Muscle of leg (tissue), 16 donors: ENCODE measurements at places on chromosomes 3 and 15. TPM values are rescaled to one million over a fixed set of nuclear protein-coding genes. Genes with fewer than 3 reads are reported as not detected.

DNA sequence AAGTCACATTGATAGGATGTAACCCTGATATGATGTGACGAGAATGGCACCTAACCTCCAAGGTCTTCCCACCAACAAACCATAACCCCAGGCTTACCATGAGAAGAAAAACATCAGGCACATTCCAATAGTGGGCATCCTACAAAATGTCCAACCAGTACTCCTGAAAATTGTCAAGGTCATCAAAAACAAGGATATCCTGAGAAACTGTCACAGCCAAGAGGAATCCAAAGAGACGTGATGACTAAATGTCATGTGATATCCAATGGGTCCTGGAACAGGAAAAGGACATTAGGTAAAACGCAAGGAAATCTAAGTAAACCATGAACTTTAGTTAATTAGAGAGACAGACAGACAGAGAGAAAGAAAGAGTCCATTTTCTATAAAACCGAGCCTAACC is 2.3 kb upstream of the CYP1A2 start:
- no peak for DNase-seq

Gene LRTM1
- 103 TPM for polyA plus RNA-seq

Gene TNFSF10
- polyA plus RNA-seq = 7.2 TPM

Gene CCR8
- polyA plus RNA-seq = not detected

- peak; percentile 54 for DNase-seq
Measured at GRCh38 chr15:85625856-85626255, 168.9 kb downstream of the KLHL25 start.

DNA sequence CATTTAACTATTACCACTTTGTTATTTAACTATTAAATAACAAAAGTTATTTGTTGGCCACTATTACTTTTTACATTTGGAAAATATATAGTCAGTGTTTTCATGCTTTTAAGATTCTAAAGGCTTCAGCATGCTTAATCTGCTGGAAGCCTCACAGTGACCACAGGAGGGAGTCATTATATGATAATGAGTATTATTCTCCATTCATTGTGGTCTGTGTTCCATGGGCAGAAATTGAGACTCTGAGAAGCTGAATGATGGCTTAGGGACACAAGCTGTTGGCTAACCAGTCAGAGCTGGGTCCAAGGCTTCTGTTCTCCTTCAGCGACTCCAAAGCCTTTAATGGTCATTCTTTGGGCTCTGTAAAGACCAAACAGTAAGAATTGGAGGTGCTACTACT is 64.7 kb downstream of the BFSP2 start:
- DNase-seq = peak; percentile 77

Gene HCN4
- polyA plus RNA-seq = not detected

DNA sequence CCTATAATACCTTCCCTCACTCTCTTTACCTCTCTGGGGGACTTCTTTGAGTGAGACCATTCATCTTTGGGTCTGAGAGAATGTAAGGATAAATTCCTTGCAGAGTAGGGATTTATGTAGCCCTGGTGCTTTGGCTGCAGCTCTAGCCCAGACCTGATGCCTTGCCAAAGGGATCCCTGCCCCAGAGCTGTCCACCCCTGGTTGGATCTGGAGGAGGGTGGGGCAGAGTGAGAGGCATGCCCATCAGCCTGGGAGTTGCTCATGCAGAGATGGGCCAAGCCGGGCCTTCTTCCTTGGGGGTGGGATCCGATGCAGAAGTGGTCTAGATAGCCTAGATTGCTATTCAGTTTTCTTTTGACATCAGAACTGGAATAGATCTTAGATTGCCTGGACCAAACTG is 31.5 kb downstream of the RTP1 start:
- DNase-seq = no peak
